ENCODE measurements at places on chromosomes 11 and 22.
A peak's percentile ranks its signal among the peaks of the same experiment; 100 is the strongest.

- DNase-seq = peak; percentile 87
Observed at GRCh38 chr11:84714316-84714780, 912.8 kb downstream of the DLG2 start.

DNA sequence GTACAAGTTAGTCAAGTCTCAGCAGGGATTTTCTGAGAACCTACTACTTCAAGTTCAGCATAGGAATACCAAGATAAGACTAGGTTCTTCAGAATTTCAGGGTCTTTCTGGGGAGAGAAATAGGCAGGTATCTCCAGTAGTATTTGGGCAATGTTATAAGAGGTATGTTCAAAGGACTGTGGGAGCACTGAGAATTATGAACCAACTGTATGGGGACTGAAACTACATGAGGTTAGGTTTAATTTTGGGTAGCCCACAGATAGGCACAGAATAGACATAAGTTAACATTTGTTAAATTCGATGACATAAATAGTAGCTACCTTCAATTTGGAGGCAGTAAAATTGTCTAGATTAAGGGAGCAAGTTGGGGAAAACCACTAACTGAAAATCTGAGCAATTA lies 9.2 kb upstream of the GAB2 start:
- DNase-seq = no peak

GRCh38 chr22:40746428-40747220 lies 67.3 kb downstream of the MCHR1 start:
- DNase-seq = no peak

- DNase-seq = no peak
Observed at GRCh38 chr22:35589071-35589755, 27.9 kb downstream of the MB start.

DNA sequence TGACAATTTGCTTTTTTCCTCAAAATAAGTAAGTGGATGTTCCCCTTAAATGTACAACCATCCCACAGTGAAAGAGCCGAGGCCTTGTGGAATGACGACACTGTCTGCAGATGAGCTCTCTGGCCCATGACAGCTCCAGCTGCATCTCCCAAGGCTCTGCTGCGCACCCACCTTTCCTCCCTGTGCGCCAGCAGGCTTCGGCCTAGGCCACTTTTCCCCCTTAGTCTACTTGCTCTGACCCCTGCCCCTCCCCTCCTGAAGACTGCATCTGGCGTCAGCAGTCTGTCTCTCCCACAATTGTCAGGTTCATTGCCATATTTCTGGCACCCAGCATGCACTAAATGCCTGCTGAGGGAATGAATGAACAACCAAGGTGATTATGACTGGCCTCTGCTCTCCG lies 2.0 kb downstream of the TOP3B start:
- no peak for DNase-seq

GRCh38 chr22:27919942-27920755 lies 1.1 kb upstream of the PITPNB start:
- peak; percentile 81 for DNase-seq

- DNase-seq = no peak
Observed at GRCh38 chr11:21007297-21007696, 337.9 kb downstream of the NELL1 start.

- DNase-seq = no peak
Observed at GRCh38 chr22:28867191-28867590, 16.2 kb upstream of the ZNRF3 start.

DNA sequence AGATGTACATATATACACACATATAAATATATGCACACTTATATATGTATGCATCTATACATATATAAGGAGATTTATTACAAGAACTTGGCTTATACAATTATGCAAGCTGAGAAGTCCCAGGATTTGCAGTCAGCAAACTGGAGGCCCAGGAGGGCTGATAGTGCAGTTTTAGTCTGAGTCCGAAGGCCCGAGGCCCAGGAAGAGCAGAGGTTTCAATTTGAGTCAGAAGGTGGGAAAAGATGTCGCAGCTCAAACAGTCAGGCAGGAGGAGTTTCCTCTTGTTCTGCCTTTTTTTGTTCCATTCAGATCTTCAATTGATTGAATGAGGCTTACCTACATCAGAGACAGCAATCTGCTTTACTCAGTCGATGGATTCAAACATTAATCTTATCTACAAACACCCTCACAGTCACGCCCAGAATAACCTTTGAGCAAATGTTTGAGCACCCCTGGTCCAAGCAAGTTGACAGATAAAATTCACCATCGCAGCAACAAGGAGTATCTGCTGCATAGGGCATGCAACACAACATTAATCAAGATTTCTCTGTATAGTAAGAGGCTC lies 4.0 kb upstream of the SGSM1 start:
- DNase-seq = no peak

DNA sequence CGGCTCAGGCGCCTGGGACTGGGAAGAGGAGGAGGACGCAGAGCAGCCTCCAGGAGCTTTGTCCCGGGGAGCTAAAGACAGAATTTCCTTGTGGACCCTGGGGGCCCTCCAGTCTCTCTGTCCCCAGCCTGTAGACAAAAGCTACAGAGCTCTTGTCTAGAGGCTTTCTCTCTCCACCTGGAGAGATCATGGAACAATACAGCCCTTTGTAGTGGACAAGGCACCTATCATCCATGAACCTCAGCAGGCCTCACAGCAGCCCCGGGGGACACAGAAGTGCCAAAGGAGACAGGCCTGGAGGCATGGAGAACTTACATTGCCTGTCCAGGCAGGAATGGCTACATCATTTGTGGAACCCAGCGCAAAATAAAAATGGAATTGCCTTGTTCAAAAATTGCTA lies 55.7 kb upstream of the TTLL12 start:
- DNase-seq = no peak

DNA sequence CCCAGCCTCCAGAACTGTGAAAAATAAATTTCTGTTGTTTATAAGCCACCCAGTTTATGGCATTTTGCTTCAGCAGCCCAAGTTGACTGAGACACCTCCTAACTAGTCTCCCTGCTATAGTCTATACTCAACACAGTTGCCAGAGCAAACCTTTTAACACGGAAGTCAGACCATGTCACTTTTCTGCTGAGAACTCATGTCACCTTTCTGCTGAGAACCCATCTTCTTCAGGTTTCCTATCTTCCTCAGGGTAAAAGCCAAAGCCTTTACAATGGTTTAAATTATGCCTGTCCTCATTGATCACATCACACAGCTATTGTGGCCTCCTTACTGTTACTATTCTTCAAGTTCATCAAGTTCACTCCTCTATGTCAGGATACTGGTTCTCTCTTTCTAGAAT lies 74.3 kb upstream of the SOX6 start:
- DNase-seq = no peak

GRCh38 chr11:64849598-64850356 lies 5.3 kb upstream of the CDC42BPG start:
- DNase-seq = no peak

DNA sequence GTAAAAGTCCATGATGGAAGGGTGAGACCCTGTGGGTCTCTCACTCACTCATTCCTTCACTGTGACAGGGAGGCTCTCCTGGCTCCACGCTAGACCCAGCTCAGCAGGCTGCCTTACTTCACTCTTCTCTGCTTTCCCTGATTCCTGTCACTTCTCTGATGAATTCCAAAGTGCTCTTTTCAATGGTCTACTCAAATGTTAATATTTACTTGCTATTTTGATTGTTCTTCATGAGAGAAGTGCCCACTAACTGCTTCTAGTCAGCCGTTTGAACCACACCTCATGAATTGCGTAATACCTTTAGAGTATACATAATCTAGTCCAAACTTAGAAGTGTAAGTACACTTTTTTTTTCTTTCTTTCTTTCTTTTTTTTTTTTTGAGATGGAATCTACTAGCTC lies 1350.2 kb upstream of the RAG2 start:
- DNase-seq = no peak

GRCh38 chr11:14022821-14023220 lies 60.3 kb downstream of the SPON1 start:
- no peak for DNase-seq

DNA sequence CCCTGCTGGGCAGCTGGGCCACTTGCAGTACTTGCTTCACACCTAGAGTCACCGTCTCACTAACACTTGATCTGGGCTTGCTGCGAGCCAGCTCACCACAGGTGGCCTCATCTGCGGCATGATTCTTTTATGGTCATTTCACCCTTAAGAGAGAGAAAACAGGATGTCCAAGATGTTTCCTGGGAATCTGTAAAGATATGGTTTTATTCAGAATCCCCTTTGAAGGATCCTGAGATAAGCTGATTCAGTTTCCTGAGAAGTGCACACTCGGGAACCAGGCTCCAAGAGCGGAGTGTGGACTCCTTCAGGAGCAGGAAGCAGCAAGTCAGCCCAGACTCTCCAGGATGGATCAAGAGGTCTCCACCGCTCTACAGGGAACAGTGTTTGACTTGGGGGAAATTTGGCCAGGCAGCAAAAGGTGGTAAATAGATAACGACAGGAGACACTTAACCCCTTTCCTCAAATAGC lies 21.8 kb upstream of the TP53AIP1 start:
- no peak for DNase-seq

GRCh38 chr11:36775130-36775529 lies 177.1 kb upstream of the RAG2 start:
- DNase-seq = no peak

DNA sequence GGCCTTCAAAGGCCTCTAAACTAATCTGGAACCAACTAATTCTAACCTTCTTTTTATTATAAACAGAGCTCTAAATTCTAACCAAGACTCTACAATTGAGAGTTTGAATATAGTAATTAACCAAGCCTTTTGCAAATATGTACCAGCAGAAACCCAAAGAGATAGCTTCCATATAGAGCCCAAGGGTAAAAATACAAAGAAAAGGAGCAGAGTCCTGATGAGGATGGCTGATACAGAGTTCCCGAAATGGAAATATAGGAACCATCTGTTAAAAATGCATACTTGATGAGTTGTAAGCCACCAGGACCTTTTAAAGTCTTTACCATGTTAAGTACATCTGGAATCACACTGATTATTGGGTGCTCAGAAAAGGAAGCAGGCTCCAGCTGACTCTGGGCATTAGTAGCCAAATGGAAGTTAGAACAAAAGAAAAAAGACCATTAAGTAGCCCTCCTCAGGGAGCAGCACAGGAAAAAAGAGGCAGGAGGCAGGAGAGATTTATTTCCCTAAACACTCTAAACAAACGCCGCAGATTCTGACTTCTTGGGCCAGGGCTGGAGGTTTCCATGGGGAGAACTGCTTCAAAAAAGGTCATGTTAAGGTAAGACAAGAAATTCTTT lies 463.1 kb upstream of the FAT3 start:
- DNase-seq = no peak

GRCh38 chr11:75311858-75312288 lies 39.6 kb downstream of the ARRB1 start:
- peak; percentile 84 for DNase-seq

DNA sequence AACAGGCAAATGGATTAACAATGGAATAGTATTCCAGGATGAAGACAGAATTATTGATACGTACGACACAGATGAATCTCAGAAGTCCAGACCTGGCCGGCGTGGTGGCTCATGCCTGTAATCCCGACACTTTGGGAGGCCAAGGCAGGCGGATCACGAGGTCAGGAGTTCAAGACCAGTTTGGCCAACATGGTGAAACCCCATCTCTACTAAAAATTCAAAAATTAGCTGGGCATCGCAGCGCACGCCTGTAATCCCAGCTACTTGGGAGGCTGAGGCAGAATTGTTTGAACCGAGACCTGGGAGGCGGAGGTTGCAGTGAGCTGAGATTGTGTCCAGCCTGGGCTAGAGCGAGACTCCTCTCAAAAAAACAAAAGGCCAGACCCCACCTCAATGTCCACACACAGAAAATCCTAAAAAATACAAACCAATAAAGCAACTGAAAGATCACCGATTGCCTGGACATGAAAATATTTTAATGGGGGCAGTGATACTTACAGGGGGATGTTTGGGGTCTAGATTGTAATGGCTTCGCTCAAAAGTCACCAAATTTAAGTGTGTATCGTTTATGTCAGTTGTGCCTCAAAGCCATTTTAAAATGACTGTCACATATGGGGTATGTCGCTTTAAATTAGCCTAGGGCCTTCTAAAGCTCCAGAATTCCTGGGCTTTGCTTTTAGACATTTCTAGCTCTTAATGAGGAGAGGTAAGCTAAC lies 3.8 kb downstream of the RPS25 start:
- no peak for DNase-seq

DNA sequence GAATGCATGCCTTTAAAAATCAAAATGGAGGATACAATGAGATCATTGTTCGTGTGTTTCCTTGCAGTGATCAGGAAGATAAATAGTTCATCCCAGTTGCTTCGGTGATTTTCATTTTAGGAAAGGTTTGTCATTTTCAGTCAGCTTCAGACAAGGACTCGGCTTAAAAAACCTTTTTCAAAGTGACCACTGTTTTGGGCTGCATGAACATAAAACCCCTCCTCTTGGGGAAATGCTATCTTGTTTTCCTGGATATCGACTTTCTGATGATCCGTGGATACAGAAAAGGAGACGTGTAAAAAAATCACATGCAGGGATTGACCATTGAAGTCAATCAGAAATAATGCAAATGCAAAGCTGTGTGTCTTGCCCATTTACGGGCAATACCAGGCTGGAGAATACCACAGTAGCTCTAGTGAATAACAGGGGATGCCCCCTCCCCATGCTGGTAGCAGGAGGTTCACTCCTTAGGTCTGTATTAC lies 146.8 kb downstream of the MAML2 start:
- DNase-seq = no peak

- peak; percentile 74 for DNase-seq
Observed at GRCh38 chr11:66080055-66080817, 10.2 kb downstream of the PACS1 start.

GRCh38 chr22:22025320-22026156 lies 43.0 kb upstream of the TOP3B start:
- DNase-seq = no peak

GRCh38 chr11:1390569-1391164 lies 933 bp downstream of the BRSK2 start:
- no peak for DNase-seq

- no peak for DNase-seq
Observed at GRCh38 chr11:77187111-77187750, 59.2 kb downstream of the MYO7A start.

DNA sequence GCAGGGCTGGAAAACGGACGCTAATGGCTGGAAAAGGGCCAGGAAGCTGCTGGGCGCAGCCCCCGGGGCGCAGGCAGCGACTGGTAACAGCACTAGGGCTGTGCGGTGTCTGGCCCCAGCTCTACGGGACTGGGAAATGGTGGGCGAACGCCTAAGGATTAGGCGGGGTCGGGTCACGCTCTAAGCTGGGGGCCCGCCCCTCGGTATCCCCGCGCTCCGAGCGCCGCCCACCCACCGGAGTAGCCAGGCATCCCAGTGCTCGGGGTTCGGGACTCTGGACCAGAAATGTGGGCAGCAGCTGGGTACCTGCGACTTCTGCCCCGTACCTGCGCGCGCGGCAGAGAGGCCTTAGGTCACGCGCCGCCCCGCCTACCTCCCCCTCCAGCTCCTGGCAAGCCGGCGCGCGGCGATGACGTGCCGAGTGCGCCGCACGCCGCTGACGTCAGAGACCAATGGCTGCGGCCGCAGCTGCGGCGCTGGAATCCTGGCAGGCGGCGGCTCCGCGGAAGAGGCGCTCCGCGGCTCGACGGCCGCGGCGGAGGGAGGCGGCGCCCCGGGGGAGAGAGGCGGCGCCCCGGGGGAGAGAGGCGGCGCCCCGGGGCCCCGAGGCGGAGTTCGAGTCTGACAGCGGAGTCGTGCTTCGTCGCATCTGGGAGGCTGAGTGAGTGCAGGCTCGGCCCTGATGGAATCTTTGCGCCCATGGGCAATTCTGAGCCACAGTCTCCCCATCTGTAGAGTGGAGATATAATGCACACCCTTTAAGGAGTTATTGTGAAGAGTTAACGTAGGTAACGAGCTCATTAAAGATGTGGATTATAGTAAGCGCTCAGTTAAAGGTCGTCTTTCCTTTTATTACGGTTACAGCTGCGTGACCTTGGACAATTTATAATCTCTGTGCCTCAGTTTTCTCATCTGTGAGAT lies at the start of the genes HPS4 and SRRD:
HPS4 (minus strand) TSS at position 345 of the 921 bp plus-strand sequence. CDS start 2,021 bp downstream, outside the sequence.
SRRD (plus strand) TSS at position 439 of the 921 bp plus-strand sequence; CDS start at position 453, 14 bp downstream.
- DNase-seq = peak; percentile 94
